ENCODE measurements at places on chromosomes 6 and 20.

DNA sequence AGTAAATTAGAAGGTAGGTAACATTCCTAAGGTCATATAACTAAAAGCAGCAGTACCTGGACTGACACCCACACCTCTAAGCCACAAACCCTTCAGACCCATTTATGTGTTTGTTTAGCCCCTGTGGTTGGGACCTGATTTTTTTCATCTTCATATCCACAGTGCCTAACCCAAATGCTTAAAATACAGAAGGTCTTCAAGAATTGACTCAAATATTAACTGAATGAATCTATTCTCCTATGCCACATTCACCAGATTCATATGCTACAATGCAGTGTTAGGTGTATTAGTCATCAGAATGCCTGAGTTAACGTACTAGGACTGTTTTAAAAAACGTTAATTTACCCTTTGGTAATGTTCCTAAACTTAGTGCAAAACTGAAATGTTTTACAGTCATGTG lies 124.8 kb downstream of the AHI1 start:
- DNase-seq = no peak

DNA sequence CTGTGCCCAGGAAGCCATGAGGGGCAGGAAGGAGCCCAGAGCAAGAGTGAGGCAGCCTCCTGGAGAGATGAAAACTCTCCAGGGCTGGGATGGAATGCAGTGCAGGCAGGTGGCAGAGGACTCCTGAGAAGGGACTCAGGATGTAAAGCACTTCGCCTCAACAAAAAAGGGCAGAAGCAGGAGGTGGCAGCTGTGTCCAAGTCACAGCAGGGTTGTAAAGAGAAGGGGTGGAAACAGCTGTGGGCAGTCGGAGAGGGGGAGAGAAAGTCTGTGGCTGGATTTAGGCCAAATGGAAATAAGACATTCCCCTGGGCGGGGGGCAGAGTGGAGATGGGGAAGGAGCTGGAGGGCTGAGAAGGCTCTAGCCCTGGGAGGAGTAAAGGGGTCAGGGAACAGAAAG lies 34.9 kb downstream of the CYP21A2 start:
- no peak for DNase-seq

DNA sequence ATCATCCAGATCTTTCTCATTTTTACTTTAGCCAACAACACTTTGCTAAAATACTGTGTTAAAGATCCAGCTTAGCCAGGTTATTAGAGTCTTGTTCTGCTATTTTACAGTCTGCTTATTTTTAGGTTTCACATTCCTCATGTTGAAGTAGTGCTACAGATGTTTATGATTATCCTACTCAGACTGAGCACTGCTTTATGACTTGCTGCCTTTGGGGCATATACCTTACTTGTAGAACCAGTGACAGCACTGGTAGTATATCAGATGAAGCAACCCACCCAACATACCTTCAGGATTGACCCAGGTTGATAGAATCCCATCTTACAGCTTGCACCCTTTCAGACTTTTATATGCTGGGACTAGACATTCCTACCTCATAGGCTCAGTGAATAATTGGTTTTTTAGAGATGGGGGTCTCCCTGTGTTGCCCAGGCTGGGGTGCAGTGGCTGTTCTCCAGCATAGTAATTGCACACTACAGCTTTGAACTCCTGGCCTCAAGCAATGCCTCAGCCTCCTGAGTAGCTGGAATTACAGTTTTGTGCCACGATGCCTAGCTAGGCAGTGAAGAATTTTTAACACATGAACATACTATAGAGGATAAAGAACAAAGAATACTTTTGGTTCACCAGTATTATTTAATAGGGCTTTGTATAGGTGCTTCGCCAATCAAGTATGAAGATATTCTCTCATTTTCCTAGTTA lies 63.8 kb upstream of the DYNLRB1 start:
- peak; percentile 37 for DNase-seq

DNA sequence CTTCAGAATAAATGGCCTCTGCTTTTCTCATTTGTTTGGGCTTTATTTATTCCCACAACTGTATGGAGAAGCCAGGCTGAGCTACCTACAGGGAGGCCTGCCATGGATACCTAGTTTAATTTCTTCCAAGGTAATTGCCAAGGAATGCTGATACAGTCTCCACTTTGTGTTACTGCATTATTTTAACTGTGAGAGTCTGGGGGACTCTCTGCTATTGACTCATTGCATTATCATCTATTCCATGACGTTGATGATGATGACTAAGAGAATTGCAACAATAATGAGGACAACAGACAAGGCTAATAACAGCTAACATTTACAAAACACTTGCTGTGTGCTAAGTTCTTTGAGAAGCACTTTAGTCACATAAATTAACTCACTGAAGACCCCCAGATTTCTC lies 88.3 kb upstream of the COL21A1 start:
- peak; percentile 75 for DNase-seq

DNA sequence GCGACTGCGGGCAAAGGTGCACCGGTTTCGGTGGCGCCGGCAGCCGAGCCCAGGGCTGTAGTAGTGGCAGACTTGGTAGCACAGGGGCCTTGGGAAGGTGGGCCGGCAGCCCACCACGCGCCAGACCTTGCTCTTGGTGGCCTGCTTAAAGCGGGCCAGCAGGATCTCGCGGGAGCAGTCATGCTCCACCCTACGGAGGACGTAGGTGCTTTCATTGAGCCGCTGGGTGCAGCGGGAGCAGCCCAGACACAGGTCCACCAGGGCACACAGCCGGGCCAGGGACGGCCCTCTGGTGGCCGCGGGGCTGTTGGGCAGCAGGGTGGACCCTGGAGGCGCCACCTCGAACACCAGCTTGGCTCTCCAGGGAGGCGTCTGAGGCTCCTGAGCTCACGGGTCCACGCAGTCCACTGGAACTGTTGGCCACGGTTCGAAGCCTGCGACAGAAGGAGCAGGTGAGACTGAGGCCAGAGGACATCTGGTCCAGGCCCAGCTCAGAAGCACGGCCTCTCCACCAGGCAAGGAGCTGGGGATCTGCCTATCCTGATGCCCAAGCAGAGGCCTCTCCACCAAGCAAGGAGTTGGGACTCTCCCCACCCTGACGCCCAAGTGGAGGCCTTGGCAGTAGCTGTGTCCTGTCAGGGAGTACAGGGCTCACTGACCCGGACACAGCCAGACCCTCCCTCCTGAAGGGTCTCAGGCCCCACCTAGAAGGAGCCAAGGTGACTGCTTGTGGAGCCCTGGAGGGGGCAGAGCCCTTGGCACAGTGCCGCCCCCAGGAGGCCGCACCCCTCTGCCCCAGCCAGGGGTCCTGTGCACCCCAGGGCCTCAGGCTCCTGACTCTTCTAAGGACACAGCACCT lies 1.0 kb downstream of the HELZ2 start:
- DNase-seq = no peak

DNA sequence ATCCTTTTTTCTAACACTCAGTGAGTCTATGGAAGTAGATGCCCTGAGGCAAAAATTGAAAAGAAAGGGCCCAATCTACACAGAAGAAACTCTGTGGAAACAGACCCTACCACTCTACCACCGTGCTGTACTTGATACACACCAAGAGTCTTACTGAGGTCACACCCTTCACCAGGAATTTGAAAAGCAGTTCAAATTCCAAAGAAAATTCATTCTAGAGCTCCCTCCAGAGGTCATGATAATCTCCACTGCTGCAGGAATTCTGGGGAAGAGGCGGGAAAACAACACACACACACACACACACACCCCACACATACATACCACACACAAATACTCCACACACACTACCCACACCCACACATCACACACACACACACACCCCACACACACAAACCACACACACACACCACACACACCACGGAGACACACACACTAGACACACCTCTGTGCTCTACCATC lies 336.8 kb downstream of the HDGFL1 start:
- peak; percentile 56 for DNase-seq

- no peak for DNase-seq
Measured at GRCh38 chr20:34145280-34145819, 33.3 kb upstream of the EIF2S2 start.

- no peak for DNase-seq
Measured at GRCh38 chr6:11425431-11425871, 112.1 kb upstream of the TMEM170B start.

DNA sequence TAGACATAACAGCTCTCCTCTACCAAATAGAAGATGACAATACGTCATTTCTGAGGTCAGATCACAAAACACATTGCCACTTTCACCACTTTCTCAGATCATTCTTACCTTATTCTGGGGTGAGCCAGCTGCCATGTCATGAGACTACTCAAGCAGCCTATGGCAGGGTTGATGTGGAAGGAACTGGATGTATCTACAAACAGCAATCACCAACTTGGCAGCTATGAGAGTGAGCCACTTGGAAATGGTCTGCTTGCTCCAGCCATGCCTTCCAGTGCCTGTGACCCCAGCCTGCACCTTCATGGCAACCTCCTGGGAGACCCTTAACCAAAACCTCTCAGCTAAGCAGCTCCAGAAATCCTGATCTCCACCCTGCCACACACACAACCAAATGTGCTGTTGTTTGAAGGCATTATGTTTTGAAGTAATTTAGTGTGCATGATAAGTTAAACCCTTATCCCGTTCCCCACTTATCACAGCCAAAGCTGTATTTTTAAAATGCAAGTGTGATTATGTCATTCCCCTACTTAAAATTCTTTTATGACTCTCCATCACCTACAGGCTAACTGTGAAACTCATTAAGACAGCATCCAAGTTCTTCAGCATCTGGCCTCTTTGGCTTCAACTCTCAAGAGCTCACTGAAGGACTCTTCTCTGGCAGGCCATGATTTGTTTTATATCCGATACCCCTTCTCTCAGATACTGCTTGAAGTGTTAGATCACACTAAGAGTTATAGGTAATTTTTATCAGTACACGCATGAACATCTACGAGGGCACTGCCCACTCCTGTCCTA lies 150.6 kb downstream of the LY86 start:
- DNase-seq = no peak

DNA sequence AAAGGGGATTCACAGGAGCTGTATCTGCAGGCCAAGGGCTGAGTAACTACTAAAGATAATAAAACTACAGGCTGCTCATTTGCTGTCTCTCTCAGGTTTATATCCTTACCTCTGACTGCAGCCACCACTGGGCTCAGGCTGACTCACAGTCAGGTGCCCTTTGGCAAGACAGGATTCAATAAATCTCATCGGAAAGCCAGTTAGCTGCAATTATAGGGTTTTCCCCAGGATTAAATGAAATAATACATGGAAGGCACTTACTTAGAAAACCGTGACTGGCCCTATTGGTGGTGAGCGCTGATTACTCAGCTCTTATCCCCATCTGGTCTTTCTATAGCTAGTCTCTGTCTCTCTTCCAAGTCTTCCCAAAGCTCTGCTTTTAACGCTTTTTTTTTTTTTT lies 26.4 kb downstream of the RMND1 start:
- DNase-seq = no peak

All from AG20443 (cell line).